ENCODE measurements at places on chromosomes 12 and 14. TPM values are rescaled to one million over a fixed set of nuclear protein-coding genes. Genes with fewer than 3 reads are reported as not detected.

GRCh38 chr14:54767139-54767431, 135.5 kb downstream of the GCH1 start:
- DNase-seq = no peak

GRCh38 chr12:52444647-52445595, 7.0 kb downstream of the KRT6B start:
- DNase-seq = no peak

DNA sequence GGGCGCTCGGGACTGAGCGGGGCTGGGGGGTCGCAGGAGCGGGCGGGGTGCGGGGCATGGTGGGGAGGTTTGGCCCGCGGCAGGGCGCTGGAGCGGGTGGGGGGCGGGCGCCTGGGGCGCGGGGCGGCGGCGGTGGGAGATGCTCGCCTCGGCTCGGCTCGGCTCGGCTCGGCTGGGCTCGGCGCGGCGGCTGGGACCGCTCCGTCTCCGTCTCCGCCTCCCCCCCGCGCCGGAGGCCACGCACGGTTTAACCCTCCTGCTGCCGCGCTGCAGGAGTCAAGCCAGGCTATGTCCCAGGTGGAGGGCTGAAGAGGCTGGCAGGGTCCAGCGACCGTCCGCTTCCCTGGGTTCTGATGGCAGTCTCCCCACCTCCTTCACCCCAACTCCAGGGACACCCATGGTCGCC, at the start of gene PIANP:
Gene PIANP (minus strand): TSS at position 170 of the 406 bp plus-strand sequence. CDS start 2,754 bp downstream, outside the sequence.
- DNase-seq = no peak

DNA sequence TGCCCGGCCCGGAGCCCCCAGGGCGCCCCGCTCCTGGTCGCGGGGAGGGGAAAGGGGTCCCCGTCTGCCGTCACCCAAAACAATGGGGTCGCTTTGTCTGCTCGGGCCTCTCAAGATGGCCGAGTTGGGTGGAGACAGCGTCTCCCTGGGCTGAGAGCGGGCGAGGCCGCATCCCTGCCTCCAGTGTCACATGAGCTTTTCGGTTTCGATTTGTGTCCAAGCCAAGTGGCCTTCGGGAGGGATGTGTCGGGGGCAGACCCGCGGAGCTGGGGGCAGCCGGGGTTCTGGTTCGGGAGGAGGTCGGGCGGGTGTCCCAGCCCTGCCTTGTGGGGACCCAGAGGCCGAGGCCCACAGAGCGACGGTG, 790 bp downstream of the DYNC1H1 start:
- DNase-seq = peak; percentile 55

NCAPD2 gene
- 29.3 TPM for total RNA-seq

PLEKHD1 gene
- total RNA-seq = not detected

- DNase-seq = peak; percentile 59
Measured at GRCh38 chr12:42482748-42483520, 106.6 kb downstream of the PRICKLE1 start.

DNA sequence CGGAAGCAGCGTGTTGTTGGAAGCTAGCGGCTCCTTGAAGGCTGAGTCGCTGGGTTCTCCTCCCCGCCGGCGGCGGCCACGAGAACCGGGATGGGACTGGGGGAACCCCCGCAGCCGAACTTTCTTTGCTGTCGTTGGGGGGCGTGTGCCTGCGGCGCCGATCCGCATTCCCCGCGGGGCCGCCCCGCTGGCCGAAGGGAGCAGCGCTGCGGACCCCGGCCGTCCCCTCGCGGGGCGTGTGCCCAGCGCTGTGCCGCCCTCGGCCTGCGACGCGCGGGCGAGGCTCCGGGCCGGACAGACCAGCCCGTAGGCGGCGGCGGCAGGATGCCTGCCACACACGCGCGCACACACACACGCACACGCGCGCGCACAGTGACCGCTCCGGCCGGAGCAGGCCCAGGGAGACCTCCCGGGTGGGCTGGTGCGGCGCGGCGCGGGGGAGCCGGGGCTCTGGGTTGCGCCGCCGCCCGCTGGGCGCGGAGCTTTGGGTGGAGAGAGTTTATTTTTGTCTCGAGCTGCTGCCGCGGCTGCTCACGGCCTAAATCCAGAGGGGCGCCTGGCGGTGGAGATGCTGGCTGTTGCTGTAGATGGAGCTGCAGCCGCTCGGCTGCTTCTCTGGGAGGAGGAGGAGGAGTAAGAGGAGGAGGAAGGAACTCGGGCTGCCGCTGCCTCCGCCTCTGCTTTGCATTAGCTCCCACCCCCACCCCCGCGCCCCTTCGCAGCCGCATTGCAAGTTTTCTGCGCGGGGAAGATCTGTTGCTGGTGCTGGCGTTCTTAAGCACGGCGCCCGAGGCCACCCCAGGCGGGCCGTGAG, at the start of gene SAMD4A:
Gene SAMD4A (plus strand): TSS at position 719 of the 814 bp plus-strand sequence. CDS start 789 bp downstream, outside the sequence.
- DNase-seq = peak; percentile 63

ENDOU gene
- 0.42 TPM for total RNA-seq

DNA sequence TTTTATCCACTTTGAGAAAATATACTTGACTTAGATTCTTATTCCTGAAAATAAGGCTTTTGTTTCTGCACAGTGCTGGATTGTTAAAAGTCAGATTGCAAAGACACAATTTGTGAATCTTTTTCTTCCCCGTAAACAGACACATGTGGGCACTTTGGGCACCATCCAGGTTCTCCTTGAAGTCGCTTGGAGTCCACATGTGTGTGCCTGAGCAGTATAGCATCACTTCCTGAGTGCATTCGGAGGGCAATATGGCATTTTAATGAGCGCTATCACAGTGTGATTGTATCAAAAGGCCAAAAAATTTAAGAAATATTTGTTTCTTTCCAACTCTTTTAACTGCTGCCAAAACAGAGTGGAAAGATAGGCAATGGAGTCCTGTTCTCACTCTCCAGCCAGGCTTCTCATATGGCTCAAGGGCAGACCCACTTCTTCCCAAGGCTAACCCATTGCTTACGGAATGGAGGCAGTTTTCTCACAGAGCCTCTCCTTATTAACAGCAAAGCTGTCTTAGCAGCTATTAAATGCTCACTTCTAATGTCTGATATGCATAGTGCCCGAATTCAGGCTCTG, 397.1 kb downstream of the EGLN3 start:
- DNase-seq = no peak

DNA sequence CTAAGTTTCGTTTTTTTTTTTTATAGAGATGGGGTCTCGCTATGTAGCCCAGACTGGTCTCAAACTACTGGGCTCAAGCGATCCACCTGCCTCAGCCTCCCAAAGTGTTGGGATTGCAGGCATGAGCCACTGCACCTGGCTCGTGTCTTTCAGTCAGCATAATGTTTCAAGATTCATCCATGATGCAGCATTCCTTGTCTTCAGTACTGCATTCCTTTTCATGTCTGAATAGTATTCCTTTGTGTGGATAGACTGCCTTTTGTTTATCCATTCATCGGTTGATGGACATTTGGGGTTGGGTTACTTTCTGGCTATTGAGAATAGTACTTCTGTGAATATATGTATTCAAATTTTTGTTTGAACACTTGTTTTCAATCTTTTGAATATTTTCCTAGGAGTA, 37.4 kb downstream of the HCAR2 start:
- DNase-seq = no peak

GRCh38 chr12:131104463-131105350, 151.0 kb downstream of the ADGRD1 start:
- peak; percentile 92 for DNase-seq

- no peak for DNase-seq
Measured at GRCh38 chr14:84969501-84969900, 560.4 kb upstream of the FLRT2 start.

DNA sequence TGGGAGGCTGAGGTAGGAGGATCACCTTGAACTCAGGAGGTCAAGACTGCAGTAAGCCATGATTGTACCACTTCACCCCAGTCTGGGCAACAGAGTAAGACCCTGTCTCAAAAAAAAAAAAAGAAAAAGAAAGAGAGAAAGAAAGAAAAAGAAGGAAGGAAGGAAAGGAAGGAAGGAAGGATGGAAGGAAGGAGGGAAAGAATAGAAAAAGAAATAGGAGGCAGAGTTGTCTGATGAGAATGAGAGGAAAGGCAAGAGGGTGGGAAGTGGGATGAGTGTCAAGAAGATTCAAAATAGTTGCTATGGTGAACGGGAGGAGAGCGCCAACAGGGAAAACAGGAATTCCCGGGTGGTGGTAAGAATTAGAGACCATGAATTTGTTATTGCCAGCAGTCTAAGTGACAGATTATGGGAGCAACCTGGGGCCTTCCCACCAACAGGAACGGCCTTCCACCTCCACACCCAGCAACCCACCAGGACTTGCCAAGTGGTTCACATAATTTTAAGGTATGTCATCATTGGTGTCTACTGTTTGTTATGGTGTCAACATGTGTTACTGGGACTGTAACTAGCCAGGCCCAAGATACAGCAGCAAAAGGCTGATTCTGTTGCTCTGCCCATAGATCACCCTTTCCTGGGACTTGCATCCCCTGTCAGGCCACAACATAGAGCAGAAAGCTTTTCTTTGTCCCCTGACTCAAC, 36.1 kb upstream of the C12orf76 start:
- DNase-seq = no peak

DNA sequence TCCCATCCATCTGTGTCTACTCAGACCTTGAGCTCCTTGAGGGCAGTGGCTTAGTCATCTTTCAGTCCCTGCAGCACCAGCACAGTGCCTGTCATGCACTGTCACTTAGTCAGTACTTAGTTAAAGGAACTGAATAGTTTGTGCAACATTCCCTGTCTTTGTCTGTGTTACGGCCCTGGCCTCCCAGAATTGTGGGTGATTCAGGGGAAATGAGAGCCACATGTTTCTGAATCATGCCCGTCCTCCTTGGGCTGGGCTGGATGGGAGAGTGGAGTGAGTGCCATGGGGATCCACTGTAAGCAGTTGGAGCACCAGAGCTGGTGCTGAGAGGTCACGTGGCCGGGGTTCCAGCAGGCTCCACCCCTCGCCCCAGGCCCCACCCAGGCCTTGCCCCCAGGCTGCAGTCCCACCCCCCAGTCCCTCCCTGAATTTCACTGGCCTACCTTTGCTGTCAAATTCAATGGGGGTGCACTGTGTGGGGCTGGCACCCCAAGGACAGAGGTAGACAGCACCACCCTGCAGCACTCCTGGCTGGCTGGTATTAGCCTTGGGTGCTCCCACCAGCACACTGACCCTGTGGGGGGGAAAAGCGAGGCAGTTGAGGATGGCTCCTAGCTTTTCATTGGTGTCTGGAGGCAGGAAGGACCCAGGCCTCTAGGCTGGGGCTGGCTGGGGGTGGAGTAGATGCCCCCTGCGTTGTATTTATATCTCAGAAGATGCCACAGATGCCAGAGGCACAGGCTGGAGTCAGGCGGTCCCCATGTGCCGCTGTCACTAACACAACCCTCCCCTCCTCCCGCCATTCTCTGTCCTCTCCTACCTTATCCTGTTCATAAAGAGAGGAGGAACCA, 7.5 kb downstream of the ITGA5 start:
- DNase-seq = peak; percentile 49

GRCh38 chr14:103825101-103825500, 22.3 kb downstream of the PPP1R13B start:
- no peak for DNase-seq

AMN1 gene
- 8.6 TPM for total RNA-seq

GRCh38 chr14:22380571-22381407, 208.2 kb downstream of the DAD1 start:
- DNase-seq = no peak

DNA sequence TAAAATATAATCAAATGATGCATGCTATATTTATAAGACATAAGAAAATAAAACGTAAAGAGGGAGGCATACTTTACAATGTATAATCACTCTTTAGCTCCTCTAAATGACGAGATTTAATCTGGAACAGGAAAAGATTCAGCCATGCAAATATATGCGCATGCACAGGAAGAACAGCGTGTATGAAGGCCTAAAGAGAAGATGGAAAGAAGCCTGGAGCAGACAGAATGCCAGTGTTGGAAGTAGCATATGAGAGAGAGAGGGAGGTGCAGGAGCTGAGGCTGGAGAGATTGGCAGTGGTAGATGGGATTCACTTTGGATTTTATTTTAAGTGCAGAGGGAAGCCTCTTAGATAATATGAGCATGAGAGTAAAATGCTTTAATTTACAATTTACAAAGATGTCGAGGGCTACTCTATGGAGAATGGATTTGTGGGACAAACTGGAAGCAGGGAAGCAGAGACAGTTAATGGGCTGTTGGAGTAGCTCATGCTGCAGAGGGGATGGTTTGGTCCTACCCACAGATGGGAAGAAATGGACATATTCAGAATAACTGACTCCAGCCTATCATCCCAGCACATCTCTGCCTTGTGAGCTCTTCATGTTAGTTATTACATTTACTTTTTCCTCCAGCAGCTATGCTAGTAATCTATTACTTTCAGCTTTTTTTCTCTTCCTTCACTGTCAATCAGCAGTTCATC, 411.1 kb downstream of the TMTC2 start:
- no peak for DNase-seq

DNA sequence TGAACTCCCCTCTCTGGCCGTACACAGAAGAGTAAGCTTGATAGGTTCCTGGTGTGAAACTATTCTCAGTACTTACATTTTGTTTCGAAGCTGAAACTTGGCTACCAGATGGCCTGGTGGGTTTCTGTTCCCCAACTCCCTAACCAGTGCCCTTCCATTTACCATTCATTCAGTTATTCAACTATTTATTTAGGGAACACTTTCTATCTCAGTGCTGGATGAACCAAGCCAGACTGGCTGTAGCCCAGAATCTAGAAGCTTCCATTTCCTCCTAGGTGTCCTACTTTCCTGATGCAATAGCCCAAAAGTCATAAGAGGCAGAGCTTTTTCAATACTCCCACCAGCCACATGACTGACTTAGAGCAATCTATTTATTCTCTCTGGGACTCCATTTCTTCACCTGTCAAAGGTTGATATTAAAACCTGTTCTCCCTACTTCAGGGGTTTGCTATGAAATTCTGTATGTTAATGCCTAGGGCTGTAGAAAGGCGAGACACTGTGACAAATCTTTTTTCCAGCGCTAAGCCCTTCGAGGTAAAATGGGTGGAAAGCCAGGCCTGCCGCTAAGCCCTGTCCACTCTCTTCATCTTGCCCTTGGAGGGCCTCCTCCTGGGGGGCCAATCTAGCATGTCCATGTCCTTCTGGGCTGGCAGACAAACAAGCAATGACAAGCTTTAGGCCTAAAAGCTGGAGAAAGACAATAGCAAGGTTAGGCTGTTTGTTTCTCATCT, 8.1 kb upstream of the IRF2BPL start:
- no peak for DNase-seq

GRCh38 chr14:36091096-36091495, 85.4 kb downstream of the PTCSC3 start:
- DNase-seq = no peak

OR4K13 gene
- not detected for total RNA-seq

DNA sequence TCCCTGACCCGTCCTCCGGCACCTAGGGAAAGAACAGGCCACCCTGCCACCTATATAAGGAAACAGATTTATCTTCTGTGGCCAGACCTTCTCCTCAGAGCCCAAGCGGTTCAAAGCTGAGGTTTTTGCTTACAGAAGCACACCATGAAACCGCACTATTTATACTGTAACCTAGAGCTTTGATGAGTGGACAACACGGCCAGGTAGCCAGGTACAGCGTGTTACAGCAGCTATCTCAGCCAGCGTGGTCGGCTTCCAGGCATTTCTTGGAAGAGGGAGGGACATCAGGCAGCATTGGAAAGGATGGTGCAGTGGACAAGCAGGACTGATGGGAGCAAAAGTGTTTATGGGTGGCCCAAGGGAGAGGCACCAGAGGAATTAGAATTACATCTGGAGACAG, 34.4 kb downstream of the TTC7B start:
- DNase-seq = no peak

POC1B gene
- total RNA-seq = 22.7 TPM

- DNase-seq = no peak
Measured at GRCh38 chr12:113000433-113000832, 22.1 kb downstream of the OAS2 start.
